ENCODE measurements at places on chromosomes 12 and 14.

- no peak for DNase-seq
Measured at GRCh38 chr12:57889500-57889989, 43.0 kb upstream of the CTDSP2 start.

GRCh38 chr14:93962701-93963601 lies 13.4 kb downstream of the ASB2 start:
- DNase-seq: peak; percentile 89

DNA sequence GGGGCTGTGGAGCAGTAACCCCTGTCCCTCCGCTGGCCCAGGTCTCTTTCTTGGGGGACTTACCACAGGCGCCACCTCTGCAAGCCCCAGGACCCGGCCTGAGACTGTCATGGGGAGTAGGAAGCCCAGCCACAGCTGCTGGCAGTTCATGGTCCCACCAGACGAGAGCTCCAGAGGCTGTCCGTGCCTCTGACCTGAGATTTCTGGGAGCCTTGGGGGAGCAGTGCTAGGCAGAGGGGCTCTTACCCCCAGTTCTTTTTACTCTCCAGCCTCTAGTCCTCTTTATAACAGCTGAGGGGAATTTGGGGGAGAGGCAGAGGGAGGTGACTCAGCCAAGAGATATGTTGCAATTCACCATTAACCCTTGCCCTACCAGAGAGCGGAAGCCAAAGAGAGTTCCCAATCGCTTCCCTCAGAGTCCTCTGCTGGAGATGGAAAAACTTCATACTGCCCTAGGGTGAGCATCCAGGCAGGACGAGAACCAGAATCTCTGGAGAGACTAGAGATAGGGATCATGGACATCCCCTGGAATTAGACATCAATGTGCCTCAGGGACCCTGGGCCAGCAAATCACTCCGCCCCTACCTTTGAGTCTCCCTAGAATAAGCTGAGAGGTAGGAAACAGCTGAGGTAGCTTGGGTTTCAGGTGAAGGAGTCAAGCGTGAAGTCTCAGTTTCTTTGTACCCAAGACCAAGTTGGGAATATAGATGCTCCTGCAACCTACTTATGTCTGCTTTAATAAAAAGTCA lies at the start of gene MMP19:
Gene MMP19 (minus strand): TSS at position 256 of the 749 bp plus-strand sequence. CDS start 106 bp downstream, at position 150.
- no peak for DNase-seq

DNA sequence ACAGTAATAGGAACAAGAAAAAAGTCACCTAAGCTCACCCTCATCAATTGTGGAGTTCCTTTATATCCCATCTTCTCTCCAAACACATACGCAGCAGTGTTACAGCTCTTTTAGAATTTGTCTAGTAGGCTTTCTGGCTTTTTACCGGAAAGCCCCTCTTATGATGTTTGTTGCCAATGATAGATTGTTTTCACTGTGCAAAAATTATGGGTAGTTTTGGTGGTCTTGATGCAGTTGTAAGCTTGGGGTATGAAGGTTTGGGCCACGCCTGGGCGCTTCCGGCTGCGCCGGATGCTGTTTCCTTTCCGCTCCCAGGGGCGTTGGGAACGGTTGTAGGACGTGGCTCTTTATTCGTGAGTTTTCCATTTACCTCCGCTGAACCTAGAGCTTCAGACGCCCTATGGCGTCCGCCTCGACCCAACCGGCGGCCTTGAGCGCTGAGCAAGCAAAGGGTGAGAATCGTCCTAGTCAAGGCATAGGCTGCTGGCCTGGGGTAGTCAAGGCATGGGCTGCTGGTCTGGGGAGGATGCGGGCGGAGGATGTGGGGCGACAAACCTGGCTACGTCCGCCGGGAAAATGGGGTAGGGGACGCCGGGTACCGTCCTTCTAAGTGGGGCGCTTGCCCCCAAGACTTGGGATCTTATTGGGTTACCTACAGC lies at the start of the genes C12orf57 and RNU7-1:
Gene C12orf57 (plus strand): TSS at position 301 of the 659 bp plus-strand sequence. CDS start 100 bp downstream, at position 401.
Gene RNU7-1 (plus strand): TSS at position 95 of the 659 bp plus-strand sequence.
- peak; percentile 96 for DNase-seq

- DNase-seq: no peak
Measured at GRCh38 chr14:44613061-44613712, 106.1 kb upstream of the FSCB start.

- no peak for DNase-seq
Measured at GRCh38 chr14:99194136-99194535, 77.9 kb downstream of the BCL11B start.

DNA sequence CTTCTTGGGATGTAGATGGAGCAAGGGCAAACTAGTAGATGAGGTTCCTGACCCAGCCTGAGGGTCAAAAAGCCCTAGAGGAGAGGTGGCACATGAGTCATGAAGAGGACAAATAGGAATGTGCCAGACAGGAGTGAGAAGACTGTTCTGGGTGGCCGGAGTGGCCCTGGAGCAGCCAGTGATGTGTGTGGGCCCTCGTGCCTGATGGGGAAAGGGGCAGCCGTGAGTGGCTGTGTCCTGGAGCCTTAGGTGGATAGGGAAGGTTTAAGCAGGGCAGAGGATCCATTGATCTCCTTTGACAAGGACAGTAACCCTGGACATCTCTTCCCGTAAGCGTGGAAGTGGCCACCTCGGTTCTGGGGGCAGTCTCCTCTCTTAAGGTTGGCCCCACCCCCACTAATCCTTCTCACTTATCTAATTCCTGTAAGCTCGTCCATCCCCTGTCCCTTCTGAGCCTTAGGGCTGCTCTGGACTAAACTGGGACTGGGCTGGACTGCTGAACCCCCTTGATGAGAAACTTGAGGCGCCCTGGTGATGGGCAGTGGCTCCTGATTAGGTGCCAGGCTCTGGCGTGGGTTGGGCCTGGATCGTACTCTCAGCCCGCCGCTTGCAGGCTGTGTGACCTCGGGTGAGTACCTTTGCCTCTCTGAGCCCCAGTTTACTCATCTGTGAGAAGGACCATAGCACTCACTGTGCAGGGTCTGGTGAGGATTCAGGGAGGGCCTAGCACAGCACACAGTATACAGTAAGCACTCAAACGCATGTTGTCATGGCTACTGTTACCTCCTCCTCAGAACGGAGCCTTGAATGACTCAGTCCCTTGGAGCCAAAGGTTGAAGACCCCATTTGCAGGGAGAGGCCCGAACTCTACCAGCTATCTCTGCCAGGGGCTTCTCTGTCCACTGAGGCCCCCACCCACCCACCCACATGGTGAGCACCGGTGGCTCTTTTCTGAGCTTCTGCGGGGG lies 4.0 kb downstream of the FAM222A start:
- DNase-seq: no peak

DNA sequence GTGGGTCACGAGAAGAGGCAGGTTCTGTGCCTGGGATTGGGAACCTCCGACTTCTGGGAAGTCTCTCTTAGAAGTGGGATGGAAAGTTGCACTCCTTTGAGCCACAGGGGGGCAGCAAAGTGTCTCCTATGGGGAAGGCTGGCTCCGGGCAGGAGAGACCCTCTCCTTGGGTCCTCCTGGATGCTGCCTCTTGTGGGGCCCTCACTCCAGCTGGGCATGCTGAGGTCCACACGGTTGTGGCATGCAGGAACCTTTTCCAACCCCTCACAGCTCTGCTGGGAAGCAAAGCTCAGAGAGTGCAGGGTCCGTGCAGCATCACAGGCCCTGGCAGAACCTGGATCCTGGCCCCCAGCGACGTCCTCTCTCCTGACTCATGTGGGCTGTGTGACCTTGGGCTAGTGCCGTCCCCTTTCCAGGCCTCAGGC lies 17.4 kb downstream of the SDSL start:
- no peak for DNase-seq

DNA sequence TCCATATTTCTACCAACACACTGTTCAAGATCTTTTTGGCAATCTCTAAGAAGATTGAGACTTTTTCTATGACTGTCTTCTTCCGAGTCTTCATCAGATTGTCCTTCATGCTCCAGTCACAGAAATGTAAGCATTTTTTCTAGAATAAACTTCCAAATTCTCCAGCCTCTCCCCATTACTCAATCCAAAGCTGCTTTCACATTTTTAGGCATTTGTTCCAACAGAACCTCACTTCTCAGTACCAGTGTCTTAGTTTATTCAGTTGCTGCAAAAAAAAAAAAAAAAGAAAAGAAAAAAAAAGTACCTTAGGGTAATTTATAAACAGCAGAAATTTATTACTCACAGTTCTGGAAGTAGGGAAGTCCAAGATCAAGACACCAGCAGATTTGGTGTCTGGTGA lies 290.8 kb upstream of the NOVA1 start:
- no peak for DNase-seq

GRCh38 chr12:51307655-51308593 lies 16.1 kb downstream of the BIN2 start:
- no peak for DNase-seq

Measured in activated CD4-positive, alpha-beta T cell treated with anti-CD3 and anti-CD28 coated beads, Interleukin-10, Interleukin-2, amounts not matched to agents 100 ng/mL and 50 ng/mL, durations not matched to agents 16 hours and 8 hours (primary cell).